ENCODE measurements at places on chromosomes 6 and 20.

DNA sequence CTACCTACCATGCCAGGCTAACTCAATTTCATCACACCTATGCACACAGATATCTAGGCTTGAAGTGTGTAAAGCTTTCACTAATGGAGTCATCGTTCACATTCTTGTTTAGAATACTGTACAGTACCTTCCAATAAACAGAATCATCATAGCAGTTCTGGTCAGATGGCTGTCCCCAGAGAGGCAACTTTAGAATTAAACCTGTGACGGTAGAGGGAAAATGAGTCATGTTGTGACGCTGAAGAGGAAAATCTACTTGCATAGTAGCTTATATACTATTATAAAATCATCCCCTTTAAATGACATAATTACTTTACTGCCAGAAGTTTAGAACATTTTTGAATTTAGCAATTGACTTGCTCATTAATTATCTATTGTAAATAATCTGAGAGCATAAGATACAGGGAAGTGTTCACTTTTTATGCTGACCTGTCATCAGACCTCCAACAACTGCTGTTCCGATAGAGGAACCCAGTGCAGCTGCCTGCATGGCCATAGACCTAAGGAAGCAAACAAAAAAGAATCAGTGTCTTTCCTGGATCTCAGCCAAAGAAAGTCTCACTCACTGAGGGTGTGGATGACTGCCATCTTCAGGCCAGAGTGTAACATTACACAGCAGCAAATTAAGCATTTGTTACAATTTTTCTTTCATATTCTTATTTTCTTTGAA lies 29.8 kb downstream of the RHAG start:
- peak; percentile 81 for DNase-seq

- no peak for DNase-seq
Observed at GRCh38 chr20:45626540-45626939, 3.0 kb upstream of the WFDC10A start.

DNA sequence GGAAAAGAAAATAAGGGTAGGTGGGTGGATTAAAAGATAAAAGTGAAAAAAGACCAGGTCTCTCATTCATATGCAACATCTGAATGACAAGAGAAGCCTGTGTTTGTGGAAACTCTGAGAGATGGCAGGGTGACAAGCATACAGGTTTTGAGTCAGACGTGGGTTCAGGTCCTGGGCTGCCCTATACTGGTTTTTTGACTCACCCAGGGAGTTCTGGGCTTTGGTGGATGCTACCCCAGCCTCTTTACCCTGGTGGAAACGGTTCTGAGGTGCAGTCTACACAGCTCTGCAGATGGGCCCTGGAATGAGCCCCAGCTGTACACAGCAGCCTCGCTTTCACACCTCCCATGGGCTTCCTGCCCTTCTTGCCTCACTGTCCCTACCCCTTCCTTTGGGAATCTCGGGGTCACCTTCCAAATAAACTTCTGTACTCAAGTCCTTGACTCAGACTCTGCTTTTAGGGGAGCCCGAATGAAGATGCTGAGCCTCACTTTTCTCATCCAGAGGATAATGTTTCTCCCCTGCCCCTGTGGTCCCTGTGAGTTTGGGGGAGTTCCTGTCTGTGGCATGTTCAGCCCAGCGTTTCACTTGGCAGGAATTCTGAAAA lies 77.7 kb upstream of the CLDN20 start:
- no peak for DNase-seq

- no peak for DNase-seq
Observed at GRCh38 chr6:91538622-91539021, 951.8 kb upstream of the MAP3K7 start.

- no peak for DNase-seq
Observed at GRCh38 chr6:170456886-170457698, 96.0 kb downstream of the PSMB1 start.

- DNase-seq: no peak
Observed at GRCh38 chr6:130505808-130506598, 140.2 kb downstream of the TMEM200A start.

DNA sequence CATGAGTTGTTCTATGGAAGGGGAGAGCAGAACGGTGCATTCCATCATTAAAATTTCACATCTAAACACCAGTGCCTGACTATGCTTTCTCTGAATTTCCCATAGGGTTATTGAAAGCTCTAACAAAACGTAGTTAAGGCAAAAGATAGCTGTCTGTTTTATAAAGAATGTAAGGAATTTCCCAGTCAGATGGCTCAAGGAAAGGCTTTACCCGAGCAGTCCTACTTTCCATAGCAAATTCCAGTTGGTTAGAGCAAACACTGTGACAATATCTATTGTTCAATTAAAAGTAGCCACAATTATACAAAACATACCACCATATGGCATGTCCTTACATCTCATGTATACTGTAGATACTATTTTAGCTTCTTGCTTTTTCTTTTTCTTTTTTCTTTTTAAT lies 1059.5 kb upstream of the FLRT3 start:
- DNase-seq: no peak

- DNase-seq: no peak
Observed at GRCh38 chr6:87213364-87213763, 58.0 kb downstream of the ZNF292 start.

DNA sequence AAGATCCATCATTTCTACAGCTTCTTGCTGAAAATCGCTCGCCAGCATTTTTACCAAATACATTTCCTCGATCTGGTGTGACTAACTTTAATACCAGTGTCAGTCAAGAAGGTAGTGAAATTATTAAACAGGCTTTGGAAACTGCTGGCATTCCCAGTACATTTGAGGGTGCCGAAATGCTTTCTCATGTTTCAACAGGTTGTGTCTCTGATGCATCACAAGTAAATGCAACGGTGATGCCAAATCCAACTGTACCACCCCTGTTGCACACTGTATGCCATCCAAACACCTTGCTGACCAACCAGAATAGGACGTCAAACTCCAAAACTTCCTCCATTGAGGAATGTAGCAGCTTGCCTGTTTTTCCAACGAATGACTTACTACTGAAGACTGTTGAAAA lies 64.4 kb upstream of the SMIM8 start:
- DNase-seq: no peak

DNA sequence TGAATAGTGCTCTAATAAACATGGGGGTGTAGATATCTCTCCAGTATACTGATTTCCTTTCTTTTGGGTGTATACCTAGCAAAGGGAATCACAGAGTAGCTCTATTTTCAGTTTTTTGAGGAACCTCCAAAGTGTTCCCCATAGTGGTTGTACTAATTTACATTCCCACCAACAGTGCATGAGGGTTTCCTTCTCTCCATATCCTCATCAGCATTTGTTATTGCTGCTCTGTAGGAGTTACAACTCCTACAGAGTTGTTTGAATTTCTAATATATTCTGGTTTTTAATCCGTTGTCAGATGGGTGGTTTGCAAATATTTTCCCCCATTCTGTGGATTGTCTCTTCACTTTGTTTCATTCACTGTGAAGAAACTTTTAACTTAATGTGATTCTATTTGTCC lies 207.9 kb downstream of the FUT9 start:
- no peak for DNase-seq

- no peak for DNase-seq
Observed at GRCh38 chr20:32278199-32278643, 770 bp downstream of the KIF3B start.

DNA sequence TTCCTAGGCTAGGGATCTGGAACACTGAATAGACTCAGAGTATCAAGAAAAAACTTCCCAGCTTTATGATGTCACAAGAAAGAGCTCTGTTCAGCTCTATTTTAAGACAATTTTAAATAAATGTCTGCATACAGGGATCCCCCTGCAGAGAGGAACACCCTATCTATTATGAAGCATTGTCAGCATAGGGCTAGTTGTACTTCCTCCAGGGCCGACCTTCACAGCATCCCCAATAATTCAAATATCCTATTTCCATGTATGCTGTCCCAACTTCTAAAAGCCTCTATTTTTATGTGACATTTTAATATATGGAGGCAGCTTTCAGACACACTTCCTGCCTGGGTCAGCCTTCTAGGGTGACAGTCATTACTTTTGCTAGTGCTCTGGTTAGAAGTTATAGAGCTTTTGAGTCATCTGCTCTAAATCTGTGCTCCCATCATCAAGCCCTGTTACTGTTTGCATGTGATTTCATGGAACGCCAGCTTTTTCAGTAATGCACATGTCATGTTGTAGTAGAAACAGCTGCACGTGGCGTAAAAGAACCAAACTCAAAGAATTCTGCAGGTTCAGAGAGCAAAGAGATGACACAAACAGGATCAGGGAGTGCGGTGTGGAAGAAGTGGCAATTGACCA lies 189.2 kb downstream of the ADGB start:
- DNase-seq: no peak

DNA sequence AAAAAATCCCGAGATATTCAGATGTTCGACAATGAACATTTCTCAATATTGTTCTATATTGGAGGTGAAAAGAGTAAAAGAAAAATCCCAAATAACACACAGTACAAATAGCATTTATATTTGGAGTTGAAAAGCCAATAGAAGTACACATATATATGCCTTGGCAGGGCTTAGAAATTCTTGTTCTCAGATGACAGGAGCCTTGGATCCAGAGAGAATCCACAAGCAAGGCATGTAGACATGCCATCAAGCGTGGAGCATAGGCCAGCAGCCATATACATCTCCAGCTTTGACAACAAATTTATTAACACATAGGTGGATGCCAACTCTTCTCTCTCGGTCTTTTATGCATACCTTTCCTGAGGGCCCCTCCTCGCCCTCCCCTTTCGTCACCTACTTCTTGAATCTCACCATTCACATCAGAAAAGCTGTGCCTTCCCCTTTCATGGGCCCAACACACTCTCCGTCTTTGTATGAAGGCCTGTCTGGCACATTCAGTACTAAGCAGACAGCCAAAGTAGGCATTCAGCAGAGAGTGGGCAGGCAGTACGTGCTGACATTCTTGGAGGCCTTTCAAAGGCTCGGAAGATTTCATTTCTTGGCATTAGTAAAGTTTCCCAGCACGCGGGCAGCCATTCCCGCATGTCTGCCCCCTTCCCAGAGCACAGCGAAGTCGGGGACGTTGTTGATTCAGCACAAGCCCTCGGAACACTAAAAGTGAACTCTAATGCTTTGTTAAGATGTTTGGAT lies 18.2 kb downstream of the NEDD9 start:
- no peak for DNase-seq

DNA sequence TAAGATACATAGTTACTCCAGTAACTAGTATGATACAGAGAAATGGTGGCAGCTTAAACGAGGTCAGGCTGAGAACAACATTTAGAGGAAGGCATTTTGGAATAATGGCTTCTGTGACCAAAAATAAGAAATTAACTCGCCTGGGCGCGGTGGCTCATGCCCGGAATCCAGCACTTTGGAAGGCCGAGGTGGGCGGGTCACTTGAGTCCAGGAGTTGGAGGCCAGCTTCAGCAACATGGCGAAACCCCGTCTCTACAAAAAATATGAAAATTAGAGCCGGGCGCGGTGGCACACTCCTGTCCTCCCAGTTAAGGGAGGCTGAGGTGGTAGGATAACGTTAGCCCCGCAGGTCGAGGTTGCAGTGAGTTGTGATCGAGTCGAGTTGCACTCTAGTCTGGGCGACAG lies 1.8 kb downstream of the IGF2R start:
- no peak for DNase-seq

- DNase-seq: no peak
Observed at GRCh38 chr6:56807989-56808337, 146.9 kb upstream of the BEND6 start.

GRCh38 chr20:24353135-24353690 lies 116.2 kb upstream of the SYNDIG1 start:
- DNase-seq: no peak

GRCh38 chr6:21596145-21596948 lies 2.8 kb downstream of the SOX4 start:
- DNase-seq: no peak

GRCh38 chr6:47603995-47604394 lies 94.4 kb upstream of the ADGRF4 start:
- no peak for DNase-seq

GRCh38 chr6:167221400-167222201 lies 63.8 kb upstream of the GPR31 start:
- no peak for DNase-seq

GRCh38 chr6:16721977-16722376 lies 39.3 kb downstream of the ATXN1 start:
- no peak for DNase-seq

DNA sequence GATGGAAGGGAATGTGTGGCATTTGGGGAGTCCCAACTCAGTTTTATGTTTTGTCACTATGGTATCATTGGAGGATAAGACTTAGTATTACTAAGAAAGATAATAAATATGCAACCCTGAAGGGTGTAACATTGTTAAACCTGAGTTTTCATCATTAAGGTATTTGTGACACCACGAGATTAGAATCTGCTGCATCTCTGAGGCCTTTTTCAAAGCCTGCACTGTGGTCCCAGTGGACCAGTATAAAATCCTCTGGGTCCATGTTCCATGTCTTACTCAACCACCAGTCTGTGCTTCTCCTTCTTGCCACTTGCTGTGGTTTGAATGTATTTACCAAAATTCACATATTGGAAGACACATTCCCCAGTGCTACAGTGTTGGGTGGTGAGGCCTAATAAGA lies 130.6 kb downstream of the TBX18 start:
- no peak for DNase-seq

GRCh38 chr20:34632870-34633452 lies 43.9 kb downstream of the PIGU start:
- no peak for DNase-seq

- DNase-seq: no peak
Observed at GRCh38 chr6:116316772-116317467, 37.2 kb upstream of the TSPYL1 start.

GRCh38 chr20:16544949-16545348 lies 28.3 kb downstream of the KIF16B start:
- DNase-seq: no peak

DNA sequence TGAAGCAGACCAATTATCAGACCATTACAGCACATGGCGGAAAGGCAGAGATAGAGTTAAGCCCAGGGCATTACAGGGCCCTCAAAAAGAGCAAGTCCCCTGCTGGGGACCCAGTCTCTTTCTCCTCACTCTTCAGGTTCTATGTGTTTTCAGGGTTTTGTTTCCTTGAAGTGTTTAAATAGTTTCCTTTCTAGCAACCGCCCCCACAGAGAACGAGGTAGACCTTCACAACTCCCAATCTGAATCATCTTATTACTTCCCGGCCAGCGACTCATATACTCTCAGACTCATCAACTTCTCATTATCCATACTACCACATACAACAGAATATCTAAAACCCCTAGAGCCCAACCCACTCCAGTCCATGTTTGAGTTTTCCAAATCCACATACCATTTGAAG lies 526.6 kb upstream of the ARID1B start:
- no peak for DNase-seq

DNA sequence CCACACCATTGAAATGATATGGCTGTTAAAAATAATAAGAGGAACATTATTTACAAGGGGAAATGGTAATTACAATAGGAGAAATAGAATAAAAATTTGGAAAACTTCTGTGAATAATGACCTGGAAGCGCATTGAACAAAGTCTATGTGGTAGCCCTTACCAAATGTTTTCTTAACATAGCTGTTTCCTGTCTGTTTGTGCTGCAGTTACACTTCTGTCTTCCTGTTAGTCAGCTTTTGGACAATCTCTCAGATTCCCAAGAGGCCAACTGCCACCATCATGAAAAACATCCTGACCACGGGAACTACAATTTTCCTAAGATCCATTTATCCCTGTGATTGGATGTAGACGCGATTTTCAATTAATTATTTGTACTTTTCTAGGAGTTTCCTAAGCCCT lies 754.4 kb upstream of the MARCKS start:
- DNase-seq: peak; percentile 90

- peak; percentile 23 for DNase-seq
Observed at GRCh38 chr6:87391334-87391733, 16.4 kb upstream of the CFAP206 start.

Data from kidney capillary endothelial cell (primary cell).